ENCODE measurements at places on chromosomes 3 and 15. TPM values are rescaled to one million over a fixed set of nuclear protein-coding genes. Genes with fewer than 3 reads are reported as not detected.

The AP3B2 gene
- total RNA-seq, result 23.5 TPM

The EPHB3 gene
- 27.0 TPM for total RNA-seq

DNA sequence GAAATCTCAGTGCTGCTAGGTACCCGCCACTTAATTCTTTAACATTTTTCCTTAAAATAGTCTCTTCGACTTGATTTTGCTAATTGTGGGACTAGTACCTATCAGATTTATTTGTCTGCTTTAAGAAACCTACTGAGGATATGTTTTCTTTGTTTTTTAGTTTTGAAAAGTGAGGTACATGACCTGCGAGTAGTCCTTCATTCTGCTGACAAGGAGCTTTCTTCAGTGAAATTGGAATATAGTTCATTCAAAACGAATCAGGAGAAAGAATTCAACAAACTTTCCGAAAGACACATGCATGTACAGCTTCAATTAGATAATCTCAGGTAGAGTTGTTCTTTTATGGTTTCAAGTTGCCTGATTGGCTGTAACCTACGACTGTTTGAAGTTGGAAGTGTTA is 47.0 kb upstream of the TMEM42 start:
- ATAC-seq, result no peak

DNA sequence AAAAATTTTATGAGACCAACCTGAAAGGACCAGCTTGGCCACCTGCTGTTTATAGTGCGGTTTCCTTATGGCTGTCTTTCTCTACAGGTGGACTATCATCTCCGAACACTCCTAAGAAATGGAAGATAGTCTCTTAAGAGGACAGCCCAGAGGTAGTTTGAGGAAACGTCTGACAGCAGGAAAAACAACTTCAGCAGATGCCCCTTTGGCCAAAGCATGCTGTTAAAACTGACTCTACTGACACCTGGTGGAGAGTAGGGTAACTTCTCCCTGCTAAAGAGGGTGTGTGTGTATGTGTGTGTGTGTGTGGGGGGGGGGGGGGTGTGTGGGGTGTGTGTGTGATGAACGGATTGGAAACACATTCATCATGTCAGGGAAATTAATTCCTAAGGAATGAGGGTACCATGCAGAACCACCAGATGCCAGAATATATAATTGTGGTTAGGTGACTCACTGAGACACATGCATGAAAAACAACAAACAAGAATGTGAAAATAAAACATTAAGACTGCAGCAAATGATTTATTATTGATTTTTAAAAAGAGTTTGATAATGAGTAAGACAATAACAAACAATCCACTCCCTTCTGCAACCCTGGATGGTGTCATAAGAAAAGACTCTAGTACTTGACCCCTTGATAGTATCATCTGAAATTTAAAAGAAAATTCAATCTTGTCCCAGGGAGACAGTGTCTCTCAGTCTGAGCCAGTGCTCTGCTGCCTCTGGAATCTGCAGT is 256.5 kb downstream of the THRB start:
- peak; percentile 78 for ATAC-seq
